Spleen (tissue), 13 donors: ENCODE measurements at places on chromosomes 7 and 10. TPM values are rescaled to one million over a fixed set of nuclear protein-coding genes. Genes with fewer than 3 reads are reported as not detected.

DNA sequence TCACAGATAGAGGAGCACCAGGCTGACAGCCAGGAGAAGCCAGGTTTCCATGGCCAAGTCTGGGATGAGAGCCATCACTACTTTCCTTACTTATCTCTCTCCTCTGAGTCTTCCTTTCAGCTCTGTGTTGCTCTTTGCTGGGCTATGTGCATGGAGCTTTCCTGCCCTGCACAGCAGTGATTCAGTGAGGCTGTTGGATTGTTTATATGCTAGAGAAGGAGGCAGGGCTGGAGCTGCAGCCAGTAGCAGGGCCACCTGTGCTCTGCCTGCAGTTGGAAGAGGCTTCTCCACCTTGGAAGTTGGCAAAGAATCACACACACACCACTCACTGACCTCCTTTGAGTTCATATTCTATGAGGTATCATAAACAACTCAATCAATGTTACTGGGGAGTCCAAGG lies at the start of gene CYP3A4:
Gene CYP3A4, minus strand, starts transcription at position 178 of the 400 bp plus-strand sequence. Its CDS starts 103 bp downstream, at position 75.
- DNase-seq = no peak

- no peak for DNase-seq
Measured at GRCh38 chr7:39248041-39248691, 270.5 kb downstream of the POU6F2 start.

- no peak for DNase-seq
Measured at GRCh38 chr7:47035522-47035921, 546.4 kb downstream of the TNS3 start.

GRCh38 chr7:67413670-67414069 lies 417.0 kb downstream of the TYW1 start:
- DNase-seq = no peak

DNA sequence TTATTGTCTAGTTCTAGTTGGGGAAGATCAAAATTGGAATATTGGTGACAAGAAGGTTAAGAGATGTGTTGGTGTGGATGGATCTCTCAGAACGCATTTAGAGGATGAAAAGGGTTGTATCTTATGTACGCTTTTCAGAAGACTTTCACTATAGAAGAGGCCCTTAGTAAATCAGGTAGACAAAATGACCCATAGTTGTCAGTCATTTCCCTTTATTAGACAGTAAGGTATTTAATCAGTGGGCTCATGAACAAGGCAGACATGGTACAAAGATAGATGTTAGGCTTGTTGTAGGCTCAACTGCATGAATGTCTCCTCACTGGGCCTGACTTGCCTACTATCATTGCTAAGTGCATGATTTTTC lies 359.2 kb downstream of the PHF14 start:
- DNase-seq = no peak

- DNase-seq = no peak
Measured at GRCh38 chr7:116548506-116548905, 23.7 kb downstream of the CAV1 start.

DNA sequence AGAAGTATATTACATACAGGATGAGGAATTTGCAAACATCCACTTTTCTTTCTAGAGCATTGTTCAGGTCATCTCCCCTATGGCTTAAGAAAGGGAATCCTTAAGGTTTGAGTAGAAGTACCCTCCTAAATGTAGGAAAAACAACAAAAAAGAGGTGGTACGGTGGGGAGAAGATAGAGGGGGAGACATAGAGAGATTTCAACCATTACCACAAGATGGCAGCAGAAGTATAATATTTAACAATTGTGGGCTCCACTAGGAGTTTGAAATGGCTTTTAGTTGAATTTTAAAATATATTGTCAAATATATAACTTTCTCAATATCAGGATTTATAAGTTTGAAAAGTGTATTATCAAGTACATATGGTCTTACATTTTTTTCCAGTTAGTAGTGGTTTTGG lies 72.7 kb upstream of the PRKG1 start:
- DNase-seq = no peak

- no peak for DNase-seq
Measured at GRCh38 chr7:41466760-41467384, 236.0 kb downstream of the INHBA start.

- DNase-seq = no peak
Measured at GRCh38 chr10:43160921-43161255, 22.6 kb downstream of the CSGALNACT2 start.

GRCh38 chr10:104541820-104542219 lies 99.3 kb upstream of the SORCS3 start:
- no peak for DNase-seq

AIFM2 gene
- total RNA-seq = 9.4 TPM

GJD4 gene
- total RNA-seq = not detected

NUTM2E gene
- total RNA-seq = not detected

TRPV5 gene
- total RNA-seq = 0.20 TPM
